HEK293T (cell line): ENCODE measurements at places on chromosomes 11 and 22.

GRCh38 chr22:42412744-42413333 lies 19.4 kb downstream of the NFAM1 start:
- no peak for DNase-seq

- DNase-seq: no peak
These were observed 3.8 kb upstream of the WNT7B start for GRCh38 chr22:45980761-45981160.

DNA sequence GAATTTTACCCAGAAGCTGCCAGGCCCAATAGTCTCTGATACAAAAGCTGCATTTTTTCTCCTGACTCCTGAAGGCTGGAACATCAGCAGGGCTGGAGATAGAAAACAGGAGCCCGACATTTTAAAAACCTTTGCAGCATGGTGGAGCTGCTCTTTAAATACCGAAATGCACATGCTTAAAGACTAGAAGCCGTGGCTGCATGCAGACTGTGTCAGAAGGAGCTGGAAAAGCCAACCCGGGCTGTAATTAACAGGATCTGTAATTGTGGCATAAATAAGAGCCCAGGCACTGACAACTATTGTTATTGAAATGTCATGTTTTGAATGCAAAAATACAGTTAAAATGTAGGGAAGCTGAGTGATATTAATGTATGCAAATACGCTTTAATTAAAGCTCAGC lies 304.9 kb upstream of the PLET1 start:
- DNase-seq: no peak

DNA sequence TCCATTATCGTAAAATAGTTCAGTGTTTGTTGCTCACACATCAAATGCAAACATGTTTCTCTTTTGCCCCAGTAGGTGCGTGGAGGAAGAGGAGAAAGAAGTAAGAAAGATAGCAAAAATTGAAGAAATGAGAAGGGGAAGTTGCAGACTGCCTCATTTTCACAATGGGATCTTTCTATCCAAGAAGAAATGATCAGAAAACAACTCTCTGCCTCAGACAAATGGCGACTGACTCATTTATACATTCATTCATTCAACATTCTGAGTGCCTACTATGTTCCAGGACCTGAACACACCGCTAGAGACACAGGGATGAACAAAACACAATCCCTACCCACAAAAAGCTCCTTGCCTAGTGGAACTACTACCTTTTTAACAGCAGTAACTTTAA lies 367 bp downstream of the HPS5 start:
- DNase-seq: peak; percentile 15

- DNase-seq: no peak
These were observed 96.1 kb downstream of the SYT9 start for GRCh38 chr11:7347611-7348431.

- DNase-seq: no peak
These were observed 38.4 kb downstream of the POU2AF3 start for GRCh38 chr11:111336582-111337256.

DNA sequence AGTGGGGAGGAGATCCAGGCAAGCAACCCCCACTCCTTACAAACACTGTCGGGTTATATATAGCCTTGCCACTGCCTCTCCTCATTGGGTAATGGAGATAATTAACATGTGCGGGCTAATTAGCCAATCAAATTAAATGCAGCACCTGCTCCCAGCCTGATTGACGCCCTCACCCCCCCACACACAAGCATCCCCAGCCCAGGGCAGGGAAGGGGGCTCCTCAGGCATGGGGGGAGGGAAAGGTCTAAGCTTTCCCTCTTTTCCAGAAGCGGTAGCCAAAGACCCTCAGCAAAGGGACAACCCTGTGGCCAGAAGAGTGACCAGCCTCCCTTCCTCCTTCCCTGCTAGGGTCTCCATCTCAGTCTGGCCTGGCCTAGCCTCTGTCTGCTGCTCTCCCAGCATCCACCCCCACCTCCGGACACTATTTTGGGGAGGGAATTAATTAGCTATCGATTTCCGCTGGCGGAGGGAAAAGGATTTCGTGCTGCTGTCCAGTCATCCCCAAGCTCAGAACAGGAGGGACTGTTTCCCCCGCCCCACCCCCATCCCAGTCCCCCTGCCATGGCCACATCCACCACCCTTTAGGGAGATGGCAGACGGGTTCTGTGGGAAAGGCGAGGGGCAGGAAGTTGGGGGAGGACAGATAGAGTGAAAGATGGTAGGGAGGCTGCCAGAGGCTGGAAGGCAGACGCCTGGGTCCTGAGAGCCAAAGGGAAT lies 7.1 kb downstream of the NRXN2 start:
- DNase-seq: no peak

DNA sequence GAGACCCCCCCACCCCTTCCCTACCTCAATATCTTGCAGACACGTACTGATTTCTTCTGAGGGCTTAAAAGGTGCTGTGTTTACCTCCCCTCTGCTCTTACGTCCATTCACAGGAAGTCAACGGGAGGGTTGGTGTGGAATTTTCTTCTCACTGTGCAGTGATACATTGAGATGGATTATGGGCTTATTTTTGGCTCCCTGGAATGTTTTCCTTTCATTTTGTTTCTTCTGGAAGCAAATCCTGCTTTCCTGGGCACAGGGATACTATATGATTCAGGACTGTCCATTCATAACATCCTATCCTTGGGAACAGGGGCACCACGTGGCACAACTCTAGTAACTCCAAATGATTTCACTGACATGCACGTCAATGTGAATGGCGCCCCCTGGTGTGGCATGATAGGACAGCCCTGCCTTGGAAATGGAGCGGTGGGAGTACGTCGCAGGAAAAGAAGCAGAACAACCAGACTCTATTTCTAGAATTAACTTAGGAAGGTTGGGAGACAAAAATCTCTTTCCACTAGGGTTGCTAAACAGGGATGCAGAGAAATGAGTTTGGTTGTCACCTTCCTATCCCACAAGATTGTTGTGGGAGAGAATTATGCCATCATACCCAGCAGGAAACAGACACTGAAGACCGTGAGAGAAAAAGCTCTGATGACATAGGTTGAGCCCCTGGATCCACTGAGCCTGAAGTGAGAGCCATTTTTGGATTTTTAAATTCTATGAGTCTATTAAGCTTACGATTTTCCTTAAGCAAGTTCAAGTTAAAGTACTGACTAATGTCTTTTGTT lies 146.5 kb upstream of the RAG2 start:
- DNase-seq: peak; percentile 60

DNA sequence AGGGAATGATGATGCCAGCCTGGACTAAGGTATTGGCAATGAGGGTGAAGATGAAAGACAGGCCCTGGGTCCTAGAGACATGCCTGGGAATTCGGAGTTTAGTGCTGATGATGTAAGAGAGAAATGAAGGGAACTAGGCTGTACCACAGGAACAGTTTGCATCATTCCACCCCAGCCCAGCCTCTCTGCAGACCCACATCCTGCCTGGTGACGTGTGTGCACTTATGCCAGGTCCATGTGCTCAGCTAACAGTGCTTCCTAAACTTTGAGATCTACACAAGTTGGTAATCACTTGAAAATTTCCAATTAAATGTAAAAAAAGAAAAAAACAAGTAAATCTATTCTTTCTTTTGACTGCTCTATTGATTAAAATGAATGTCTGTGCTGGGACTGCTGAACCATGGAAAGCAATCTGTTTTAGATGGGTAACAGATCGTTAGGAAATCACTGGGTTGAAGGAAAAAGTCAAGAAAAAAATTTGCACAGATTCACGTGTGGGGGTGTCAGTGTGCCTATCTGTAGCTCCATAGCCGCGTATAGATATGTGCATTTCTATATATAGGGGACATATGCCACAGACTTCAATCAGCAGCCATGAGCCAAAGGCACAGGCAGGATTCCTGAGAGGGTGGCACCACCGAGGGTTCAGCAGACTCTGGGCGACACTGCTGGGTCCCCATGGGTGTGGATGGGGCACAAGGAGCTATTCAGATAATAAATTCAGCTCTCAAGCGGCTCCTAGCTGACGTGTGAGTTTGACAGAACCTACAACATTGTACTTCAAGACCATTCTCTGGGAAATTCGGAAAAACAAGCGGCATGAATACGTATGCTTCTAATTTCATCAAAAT lies 131.1 kb upstream of the OPCML start:
- DNase-seq: no peak

DNA sequence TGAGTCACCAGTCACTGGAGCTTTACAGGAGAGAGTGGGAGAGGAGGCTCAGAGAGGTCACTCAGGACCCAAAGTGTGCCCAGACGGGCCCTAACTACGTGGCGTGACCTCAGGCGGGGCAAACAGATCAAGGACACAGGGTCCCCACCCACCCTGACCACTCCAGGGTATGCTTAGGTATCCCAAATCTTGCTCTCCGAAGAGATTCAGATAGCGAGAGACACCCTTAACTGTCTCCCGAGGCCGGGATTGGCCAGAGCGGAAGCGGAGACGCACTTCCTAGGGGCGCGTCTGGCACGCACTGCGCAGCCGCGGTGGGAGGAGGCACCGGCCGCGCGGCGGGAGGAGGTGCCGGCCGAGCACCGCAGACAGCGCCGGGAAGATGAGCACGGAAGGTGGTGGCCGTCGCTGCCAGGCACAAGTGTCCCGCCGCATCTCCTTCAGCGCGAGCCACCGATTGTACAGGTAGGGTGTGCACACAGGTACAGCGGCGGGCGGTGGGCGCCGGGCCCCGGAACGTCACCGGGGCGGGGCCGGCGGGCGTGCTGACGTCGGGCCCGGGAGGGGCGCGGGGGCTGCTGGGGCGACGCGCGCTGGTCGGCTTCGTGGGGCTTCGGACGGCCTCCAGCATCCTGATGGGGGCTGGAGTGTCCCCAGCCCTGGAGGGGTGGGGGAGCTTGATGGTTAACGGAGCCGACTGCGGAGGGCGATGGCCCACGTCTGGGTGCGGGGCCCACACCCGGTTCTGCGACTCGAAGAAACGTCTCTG lies at the start of gene PTS:
Gene PTS (plus strand): TSS at position 367 of the 769 bp plus-strand sequence. CDS start 16 bp downstream, at position 383.
- DNase-seq: peak; percentile 95

- DNase-seq: no peak
These were observed 95.4 kb upstream of the TIMP3 start for GRCh38 chr22:32706149-32706548.

GRCh38 chr11:61683961-61684869 lies 4.0 kb downstream of the DAGLA start:
- DNase-seq: no peak

DNA sequence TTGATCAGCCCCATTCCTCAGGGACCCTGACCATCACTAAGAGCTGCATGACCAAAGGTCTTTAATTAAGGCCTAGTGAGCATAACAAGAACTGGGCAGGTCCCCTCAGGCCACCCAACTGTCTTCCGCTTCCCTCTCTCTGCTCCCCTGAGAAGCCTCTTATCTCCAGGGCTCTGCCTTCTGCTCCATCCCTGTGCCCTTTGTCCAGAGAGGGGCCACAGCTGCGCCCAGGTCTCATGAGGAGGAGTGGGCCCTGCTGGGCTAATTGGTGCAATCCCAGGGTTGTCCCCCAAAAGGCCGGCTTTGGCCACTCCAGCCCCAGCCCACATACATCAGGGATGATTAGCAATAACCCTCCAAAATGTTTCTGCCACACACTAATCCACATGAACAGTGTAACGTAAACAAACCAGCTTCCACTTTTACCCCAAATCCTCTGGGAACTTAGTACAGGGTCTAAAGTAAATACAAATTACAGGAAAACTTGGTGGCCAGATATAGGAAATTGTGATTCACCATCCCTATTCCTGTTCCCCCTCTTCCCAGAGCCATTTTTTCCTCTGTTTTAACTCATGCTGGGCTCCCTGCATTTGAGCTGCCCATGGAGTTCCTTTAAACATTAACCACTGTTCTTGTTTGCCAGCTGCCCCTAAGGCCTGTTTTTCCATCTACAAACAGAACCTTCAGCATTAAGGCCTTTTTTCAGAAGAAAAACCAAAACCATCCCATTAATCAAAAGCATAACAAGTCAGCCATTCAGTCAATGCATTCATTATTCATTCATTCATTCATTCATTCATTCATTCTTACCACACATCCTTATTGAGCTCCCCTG lies 34.6 kb upstream of the CAVIN3 start:
- no peak for DNase-seq

DNA sequence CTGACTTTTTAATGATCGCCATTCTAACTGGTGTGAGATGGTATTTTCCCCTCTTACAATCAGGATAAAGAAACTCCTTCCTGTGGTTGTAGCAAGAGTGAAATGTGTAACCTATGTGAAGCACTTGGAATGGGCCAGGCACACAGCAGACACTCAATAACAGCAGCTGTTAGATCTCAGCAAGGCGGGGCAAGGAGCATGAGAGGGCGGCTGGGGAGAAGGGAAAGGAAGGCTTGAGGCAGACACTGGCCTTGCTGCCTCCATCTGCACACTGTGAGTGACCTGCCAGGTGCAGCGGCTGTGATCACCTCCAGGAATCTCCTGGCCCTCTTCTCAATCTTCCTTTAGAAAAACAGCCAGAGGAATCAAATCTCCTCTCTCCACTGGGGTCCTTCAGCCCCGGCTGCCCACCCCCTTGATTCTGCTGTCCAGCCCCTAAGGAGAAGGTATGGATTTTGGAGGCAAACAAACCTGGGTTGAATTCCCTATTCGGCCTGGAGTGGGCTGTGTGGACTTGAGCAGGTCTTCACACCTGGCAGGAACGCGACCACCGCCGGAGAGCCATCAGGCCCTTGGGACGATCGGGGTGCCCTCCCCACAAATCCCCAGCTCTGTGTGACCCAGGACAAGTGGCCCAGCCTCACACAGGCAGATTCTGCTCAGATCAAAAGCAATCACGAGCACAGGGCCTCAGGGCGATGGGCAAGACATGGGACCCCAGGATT lies 49.0 kb downstream of the RPUSD4 start:
- DNase-seq: no peak

DNA sequence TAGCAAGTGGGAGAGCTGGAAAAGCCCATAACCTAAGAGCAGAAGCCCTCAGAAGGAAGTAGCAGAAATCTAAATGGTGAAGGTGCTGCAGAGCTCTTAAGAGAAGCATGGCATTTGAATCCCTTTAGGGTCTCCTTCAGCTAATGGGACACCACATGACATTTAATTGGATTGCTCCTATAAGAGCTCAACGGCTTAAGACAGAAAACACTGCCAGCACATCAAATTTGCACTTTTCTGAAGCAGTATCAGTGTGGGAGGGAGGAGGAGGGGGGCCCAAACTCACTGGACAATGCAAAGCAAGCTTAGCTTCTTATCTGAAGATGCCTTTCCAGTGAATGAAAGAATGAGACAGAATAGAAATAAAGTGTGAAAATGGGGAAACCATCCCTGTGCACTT lies 287.9 kb upstream of the MTNR1B start:
- no peak for DNase-seq
